ENCODE measurements at places on chromosomes 5 and 9.

DNA sequence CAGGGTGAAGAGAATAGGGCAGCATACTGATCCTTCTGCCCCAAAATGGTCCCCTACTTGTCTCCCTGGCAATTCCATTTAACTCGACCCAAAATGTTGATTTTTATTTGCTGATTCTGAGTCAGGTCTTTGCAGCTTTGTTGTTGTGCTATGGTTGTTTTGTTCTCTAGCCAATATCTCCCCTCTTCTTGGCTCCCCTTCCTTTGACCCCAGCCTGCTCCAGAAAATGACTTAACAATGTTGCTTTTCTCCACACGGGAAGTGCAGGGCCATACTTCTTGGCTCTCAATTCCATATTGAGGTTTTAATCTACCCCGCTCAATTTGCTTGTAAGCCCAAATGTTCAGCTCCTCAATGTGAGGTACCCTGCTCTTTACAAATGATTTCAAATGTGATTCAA, 330.0 kb downstream of the RASEF start:
- DNase-seq, result no peak

- no peak for DNase-seq
Measured at GRCh38 chr9:113653746-113654604, 190.4 kb downstream of the RGS3 start.

DNA sequence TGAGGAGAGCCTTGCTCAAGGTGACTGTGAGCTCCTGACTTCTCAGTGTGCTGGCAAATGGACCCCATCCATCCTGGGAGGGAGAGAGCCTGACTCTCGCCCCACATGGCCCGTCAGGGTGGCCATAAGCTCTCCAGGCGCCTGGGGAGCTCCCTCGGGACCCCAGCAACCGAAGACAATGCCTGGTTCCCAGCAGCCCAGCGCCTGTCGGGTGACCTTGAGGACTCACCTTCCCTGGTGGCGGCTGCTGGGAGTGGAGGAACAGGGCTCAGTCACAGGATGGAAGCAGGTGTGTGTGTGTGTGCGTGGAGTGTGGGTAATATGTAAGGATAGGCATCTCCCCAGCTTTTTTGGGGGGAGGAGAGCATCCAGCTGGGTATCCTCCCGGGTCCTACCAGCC, 190.3 kb downstream of the MELK start:
- DNase-seq, result no peak

GRCh38 chr9:133333566-133333965, 2.4 kb downstream of the SURF6 start:
- DNase-seq, result no peak

GRCh38 chr5:91491229-91491628, 108.1 kb upstream of the ARRDC3 start:
- DNase-seq, result no peak

GRCh38 chr5:2997179-2997578, 245.7 kb upstream of the IRX2 start:
- DNase-seq, result no peak

GRCh38 chr9:133701981-133702797, 36.0 kb downstream of the SARDH start:
- DNase-seq, result peak; percentile 51

DNA sequence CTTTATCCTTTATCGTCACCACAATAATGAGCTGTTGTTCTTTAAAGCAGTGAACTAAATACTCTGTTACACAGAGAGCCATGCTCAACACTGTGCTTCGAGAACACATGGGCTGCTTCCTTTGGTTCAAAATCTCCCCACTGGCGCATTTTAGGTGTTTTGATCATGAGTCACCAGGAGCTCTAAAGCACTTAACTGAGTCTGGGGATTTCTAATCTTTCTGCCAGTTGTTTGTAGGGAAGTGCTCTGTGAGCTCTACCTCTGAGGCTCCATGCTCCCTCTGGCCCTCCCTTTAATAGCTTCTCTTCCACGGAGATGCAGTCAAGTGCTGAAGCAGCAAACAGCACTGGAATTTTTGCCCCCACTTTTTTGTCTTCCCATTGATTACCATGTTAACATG, 17.0 kb downstream of the ERAP2 start:
- DNase-seq, result no peak

GRCh38 chr5:74632947-74633356, 7.6 kb downstream of the ENC1 start:
- DNase-seq, result no peak

GRCh38 chr5:89457411-89458331, 574.7 kb upstream of the MEF2C start:
- no peak for DNase-seq

DNA sequence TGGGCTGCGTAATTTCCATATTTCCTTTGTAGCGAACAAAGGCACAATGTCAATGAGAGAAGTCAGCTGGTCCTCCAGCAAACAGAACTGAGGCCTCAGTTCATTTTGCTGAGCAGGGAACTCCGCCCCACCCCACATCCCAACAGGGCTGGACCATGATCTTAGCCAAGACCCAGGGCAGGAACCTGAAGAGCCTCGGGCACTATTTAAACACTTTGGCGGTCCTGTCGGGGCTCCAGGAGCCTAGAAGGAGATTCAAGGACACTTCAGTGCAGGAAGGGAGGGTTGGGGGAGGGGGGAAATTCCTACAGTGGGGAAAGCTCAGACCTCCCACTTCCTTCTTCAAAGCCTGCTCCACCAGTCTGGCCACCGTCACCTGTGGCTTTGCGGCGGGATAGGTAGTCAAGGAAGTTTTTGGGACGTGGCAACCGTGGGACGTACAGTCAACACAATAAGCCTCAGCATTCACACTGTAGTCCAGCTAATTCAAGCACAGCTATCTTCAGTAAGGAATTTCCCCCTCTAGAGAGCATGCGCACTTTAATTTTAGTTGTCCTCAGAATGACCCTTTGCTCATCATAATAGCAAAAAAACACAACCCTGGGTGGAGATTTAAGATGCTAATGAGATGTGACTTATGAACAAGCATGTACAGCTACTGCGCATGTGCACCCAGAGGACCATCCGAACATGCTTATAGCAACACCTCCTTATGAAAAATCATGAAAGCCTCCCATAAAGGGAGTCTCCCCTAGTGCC, 30.9 kb downstream of the S1PR3 start:
- DNase-seq, result no peak

GRCh38 chr9:97517331-97518089, 16.0 kb downstream of the TMOD1 start:
- DNase-seq, result no peak

- no peak for DNase-seq
Measured at GRCh38 chr5:141349917-141350619, at the start of gene PCDHGB1. Gene PCDHGB1 (plus strand): TSS chr5:141350099. CDS start chr5:141350261, 162 bp downstream.

- DNase-seq, result no peak
Measured at GRCh38 chr9:91269907-91270491, 91.7 kb downstream of the AUH start.

DNA sequence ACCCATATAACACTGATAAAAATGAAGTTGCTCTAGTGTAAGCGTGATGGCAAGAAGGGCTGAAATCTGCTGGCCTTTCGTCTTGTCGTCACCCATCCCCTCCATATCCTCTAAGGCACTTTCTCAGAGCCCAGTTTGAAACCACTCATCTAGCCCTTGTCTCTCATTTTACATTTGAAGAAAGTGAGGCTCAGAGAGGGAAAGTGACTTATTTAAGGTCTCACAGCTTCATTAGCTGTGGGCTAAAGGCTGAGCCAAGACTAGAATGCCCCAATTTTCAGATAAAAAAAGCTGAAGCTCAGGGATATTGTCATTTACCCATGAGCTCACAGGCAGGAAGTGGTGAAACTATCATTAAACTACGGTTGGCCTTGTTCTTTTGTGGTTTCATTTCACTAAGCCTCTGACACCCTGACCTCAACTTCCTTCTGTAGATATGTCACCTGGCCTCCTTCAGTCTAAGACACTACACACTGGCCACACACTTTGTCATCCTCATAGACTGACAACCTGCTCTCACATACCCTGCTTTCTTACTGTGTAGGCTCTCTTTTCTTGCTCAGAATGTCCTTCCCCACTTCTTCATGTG, 176.7 kb upstream of the DMAC1 start:
- peak; percentile 29 for DNase-seq

DNA sequence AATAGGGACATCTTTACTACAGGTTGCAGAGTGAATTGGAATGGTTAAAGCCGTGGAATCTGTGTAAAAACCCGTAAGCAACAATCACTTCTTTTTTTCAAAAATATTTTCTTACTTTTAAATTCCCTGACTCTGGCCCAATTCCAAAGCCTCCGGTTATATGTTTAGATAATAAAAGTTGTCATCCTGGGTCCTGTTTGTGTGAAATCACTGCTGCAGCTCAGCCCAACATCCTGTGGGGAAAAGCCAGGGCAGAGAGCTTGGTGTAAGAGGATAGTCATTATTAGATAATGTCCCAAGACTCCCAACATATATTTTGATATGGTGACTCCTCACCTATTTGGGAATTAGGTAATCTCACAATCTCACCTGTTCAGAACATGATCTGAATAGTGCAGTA, 586.0 kb upstream of the BRINP1 start:
- DNase-seq, result no peak

DNA sequence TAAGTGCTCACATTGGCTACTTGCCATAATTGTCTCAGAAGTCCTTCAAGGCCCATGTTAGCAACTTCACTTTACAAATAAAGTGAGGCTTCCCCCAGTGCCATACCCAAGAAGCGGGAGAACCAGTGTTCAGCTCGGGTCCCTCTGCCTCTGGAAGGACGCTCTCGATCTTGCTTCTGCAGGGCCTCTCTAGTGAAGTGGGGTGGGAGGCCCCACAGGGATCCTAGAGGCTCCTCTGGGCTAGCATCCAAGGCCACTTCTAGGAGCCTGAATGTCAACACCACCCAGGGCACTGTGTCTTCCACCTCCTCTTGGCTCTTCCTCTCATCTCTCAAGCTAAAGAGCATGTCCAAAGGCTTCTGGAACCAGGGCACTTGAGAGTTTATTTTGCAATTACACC, 282.5 kb downstream of the GADD45G start:
- DNase-seq, result no peak

GRCh38 chr5:107277485-107278125, 393.1 kb downstream of the EFNA5 start:
- DNase-seq, result no peak

DNA sequence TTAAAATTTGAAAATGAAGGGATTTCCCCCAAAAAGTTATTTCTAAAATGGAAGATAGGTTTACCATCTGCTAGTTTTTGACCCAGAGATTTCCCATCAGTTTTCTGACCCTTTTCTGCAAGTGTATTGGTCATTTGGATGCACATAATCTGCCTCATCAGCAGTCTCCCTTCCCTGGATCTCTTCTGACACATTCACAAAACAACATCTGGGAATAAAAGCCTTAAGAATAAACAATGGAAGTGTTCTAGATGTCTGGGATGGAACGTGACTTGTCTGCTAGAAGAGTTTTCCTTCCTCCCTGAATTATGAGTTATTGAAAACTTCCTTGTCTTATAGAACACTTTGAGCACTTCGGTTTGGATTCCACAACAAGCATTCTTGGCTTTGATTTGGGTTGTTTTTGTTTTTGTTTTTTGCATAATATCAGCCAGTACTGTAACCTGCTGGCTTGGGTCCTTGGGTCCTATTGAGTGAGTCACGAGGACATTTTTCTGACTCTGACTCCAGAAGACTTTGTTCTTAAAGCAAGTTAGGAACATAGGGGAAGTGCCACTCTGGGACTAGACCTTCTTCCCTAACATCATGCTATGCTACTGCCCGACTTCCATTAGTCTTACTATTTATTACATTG, 18.2 kb upstream of the ESM1 start:
- DNase-seq, result no peak

GRCh38 chr5:120564013-120564412, 99.9 kb downstream of the PRR16 start:
- DNase-seq, result no peak

GRCh38 chr5:150461231-150461630, 11.7 kb upstream of the RPS14 start:
- no peak for DNase-seq
